ENCODE measurements at places on chromosomes 4 and X.
A peak's percentile ranks its signal among the peaks of the same experiment; 100 is the strongest.

DNA sequence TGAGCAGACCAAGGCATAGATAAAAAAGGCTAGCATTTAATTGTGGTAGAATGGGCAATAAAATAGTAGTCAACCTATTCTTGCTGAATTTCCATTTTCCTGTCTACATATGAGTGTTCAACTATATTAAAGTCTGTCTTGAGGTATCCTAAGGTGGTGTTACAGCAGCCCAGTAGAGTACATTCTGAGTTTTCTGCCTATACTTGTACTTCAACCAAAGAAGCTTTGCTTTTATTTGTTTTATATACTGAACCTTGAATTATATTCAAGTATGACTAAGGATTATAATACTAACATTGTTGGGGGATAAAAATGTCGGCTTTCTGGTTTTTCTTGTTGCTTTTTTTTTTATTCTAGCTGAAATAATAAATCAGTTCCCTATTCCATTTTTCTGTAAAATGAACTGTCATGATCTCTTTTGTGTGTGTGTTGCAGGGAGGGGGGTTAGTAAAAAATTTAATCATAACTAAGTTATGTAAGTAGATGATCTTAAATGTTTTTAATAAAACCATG lies 106.7 kb downstream of the PDLIM5 start:
- DNase-seq, result no peak

DNA sequence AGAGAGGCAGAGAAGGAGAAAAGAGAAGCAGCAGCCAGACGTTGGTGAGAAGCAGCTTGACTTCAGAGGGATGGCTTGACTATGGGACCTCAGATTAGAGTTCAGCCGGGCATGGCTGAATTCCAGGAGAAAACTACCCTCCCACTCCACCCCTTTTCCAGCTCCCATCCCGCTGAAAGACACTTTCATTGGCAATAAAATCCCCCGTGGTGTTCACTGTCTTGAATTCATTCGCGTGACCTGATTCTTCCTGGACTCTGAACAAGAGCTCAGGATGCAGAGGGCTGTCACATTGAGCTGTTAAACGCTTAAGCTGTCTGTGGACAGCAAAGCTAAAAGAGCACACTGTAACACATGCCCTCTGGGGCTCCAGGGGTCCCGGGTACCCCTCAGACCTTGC lies 1575.3 kb upstream of the AGA start:
- DNase-seq, result no peak

DNA sequence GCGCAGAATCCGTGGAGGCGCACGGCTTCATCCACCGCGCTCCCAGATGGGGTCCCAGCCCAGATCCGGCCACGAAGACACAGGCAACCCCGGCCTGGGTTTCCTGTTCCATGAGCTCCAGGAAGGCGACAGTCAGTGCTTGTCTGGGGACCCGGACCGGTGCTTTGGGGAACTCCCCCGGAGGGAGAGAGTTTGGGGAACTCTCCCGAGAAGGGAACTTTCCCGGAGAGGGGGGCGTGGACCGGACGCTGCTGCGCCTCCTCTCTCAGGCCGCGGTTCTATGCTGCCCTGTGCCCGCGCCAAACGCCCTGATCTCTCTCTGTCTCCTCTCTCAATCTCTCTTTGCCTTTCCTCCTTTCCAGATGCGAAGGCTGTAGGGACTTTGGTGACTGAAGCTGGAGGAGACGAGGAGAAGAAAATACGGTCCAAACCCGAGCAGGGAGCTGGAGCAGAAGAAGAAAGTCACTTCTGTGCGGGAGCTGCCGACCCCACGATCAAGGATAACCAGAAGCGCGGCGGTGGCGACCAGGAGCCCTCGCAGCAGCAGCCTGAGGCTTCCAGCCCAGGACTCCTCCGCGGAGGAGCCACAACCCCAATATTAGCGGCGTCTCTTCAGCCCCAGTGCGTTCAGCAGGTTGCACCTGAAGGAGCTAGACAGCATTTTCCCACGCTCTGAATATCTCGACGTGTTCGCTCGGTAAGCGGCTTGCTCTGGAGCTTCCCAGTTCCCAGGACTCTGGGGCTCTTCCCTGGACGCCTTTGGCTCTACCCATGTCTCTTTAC lies 47.6 kb upstream of the NKAP start:
- no peak for DNase-seq

DNA sequence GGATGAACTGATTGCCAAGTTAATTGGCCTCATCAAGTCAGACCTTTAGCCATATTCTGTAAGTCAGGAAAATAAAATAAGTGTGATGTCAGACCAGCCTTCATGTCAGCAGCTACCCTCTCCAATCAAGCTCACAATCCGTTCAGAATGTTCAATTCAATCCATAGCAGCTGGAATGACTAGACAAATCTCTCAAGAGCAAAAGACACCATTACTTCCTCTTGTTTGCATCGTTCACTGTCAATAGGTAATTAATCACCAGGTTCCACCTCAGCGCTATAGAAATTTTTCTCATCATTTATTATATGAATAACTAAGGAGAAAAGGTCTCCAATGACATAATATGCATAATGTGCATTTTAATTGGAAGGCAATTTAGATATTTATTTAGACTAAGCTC lies 321.0 kb upstream of the GRIA3 start:
- DNase-seq, result no peak

- no peak for DNase-seq
Measured at GRCh38 chrX:122517786-122518185, 666.3 kb upstream of the GRIA3 start.

DNA sequence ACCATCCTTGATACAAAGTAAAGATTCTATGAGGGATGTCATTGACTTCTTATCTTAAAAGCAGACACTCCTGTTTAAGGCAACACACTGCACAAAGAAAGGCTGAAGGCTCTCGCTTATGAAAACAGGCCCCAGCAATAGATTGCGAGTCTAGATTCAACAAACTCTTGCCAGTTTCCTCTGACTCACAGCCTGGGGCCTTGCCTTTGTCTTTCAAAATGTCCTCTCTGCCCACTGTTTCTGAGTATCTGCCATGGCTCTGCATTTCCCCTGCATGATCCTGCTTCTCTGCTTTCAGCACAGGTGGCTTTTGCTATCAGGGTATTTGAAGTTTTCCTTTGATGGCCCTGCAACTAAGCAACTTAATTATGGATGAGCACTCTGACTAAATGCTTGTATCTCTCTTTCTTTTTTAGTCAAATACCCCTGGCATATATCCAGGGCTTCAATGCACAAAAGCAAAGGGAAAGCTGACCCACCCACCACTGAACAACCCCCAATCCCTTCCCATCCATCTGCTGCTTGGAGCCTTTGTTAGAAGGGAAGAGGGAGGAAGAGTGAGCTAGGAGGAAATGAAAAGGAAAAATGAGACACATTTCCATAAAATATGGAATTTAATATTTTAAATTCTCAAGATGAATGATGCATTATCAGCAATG lies 32.2 kb downstream of the NDP start:
- DNase-seq, result no peak

DNA sequence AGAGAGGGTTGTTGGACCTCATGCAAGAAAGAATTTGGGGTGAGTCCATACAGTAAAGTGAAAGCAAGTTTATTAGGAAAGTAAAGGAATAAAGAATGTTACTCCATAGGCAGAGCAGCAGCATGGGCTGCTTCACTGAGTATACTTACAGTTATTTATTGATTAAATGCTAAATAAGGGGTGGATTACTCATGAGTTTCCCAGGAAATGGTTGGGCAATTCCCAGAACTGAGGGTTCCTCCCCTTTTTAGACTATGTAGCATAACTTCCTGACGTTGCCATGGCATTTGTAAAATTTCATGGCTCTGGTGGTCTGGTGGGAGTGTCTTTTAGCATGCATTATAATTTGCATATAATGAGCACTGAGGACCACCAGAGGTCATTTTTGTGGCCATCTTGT lies 16.7 kb downstream of the PPP4R3C start:
- no peak for DNase-seq

DNA sequence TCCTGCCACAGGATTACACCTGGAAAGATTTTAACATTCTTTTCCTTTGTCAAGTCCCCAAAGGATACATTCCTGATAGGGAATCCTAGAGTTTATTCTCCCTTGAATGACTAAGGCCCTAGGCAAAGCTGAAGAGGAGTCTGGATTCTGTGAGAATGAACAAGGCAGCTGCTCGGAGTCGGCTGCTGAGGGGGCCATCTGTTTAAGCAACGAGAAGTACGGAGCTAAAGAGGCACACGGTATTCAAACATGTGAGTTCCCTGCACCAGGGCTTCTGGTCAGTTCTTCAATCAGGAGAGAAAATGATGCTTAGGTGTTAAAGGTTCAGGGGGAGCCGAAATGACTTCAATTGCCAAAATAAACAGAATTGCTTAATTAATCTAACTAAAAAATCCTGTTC lies 97.6 kb downstream of the MGST2 start:
- no peak for DNase-seq

GRCh38 chr4:136651278-136651667 lies 881.0 kb downstream of the PCDH18 start:
- no peak for DNase-seq

GRCh38 chr4:3145234-3145924 lies 70.9 kb downstream of the HTT start:
- DNase-seq, result no peak

- DNase-seq, result no peak
Measured at GRCh38 chrX:131397891-131398290, 108.8 kb upstream of the IGSF1 start.

DNA sequence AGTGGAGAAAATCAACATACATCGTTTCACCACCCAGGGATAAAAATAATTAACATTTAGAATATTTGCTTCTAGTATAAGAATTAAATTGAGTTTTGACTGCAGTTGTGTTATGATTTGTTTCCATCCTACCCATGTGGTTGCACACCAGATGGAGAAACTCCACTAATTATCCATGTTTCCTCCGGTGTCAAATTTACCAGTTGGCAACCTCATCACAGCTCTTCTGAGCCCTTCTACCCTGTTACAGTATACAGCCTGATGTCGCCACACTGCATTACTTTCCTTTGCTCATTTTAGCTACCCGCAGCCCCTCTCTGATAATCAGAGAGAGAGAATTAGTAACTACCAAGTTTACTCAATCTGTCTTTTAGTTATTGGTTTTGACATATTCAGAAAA lies 411.2 kb downstream of the DTHD1 start:
- DNase-seq, result no peak

GRCh38 chrX:19958552-19959486 lies 32.0 kb downstream of the BCLAF3 start:
- DNase-seq, result no peak

DNA sequence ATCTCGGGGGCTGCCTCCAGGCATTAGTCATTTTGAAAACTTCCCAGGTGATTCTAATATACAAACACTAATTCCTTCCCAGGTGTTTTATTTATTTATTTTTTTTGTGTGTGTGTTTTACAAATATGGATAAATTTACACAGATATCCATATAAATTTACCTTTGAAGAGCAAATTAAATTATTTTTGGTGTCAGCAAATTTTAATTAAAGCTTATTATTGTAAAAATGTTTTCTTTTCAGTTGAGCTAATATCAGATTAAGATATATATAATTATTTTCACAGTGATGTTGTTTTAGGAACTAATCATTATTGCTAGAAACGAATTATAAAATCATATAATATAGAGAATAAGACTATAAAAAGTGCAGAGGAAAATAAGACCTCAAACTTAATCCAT lies 62.0 kb upstream of the FREM3 start:
- no peak for DNase-seq

- DNase-seq, result no peak
Measured at GRCh38 chr4:127214016-127214415, 418.7 kb upstream of the INTU start.

GRCh38 chr4:1043651-1044468 lies 32.4 kb downstream of the FGFRL1 start:
- DNase-seq, result no peak

DNA sequence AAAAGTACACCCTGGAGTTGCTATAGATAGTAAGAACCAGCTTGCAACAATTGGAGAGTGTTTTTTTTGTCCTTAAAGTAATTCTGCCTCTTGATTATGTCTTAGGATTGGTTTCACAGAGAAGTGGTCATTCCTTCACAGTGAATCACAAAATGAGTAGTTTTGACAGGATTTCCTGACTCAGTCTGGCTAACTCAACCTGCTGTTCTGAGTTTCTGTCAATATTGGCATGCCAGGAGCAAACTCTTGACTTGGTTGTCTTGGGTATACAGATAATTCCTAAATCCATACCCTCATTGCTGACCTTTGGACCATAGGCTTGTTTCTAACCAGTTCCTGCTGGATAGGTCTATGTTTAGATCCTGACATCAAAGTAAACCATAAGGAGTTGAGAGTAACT lies 9.4 kb downstream of the FHIP1A start:
- no peak for DNase-seq

DNA sequence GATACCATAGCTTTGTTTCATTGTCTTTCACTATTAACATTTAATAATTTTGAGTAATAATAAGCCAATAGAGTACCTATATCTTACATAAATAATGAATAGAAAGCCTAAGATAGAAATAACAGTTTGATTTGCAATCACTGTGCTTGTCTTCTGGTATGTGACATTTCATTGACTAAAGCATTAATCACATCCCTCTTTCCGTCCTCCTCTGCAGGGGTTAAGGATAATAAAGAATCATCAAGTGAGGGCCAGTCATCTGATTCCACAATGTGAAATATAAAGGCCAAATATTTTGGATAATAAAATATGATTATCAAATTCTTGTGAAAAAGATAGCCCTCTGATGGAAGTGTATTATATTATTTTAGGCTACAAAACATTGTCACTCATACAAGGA lies 2073.4 kb downstream of the ARAP2 start:
- no peak for DNase-seq

DNA sequence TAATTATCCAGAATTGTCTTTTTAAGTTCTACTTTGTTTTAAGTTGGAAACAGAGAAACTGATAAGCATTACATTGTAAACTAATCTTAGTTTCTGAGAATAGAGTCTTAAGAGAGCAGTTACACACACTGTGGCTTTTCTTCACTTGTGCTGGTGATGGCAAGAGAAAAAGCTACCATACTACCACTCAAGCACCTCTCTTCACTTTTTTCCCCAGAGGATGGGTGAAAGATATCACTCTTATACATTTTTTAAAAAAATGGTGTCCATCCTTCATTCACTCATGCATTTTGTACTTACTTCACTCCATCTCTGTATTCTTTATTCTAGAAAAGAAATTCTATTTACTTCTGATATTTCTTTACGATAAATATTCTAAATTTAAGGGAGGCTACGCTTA lies 42.5 kb upstream of the GRID2 start:
- no peak for DNase-seq

- peak; percentile 40 for DNase-seq
Measured at GRCh38 chrX:129637217-129638109, 17.3 kb downstream of the APLN start.

- DNase-seq, result no peak
Measured at GRCh38 chr4:80136270-80136669, 61.0 kb upstream of the PRDM8 start.

DNA sequence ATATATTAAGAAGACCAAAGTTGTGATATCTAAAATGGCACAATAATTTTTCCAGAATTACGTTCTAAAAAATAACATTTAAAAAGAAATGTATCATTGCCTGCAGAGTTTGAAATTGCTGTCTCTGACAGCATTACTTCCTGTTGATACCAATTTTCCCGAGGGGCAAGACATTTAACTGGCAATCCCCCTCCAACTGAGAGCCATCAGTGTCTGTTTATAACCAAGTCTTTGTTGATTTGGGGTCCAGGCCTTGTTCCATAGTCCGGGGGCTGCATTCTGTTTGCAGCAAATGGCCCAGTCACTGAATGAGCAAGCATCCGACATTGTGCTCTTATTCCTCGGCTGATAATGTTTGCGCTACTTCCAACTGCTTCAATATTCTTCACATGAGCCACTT lies 231.5 kb downstream of the NAF1 start:
- no peak for DNase-seq

- no peak for DNase-seq
Measured at GRCh38 chr4:87196927-87197326, 23.5 kb downstream of the KLHL8 start.

- no peak for DNase-seq
Measured at GRCh38 chr4:14333616-14334015, 668.7 kb upstream of the CPEB2 start.

GRCh38 chr4:56976283-56976836 lies 1.0 kb downstream of the NOA1 start:
- DNase-seq, result no peak
